ENCODE measurements at places on chromosomes 12 and 14.
A peak's percentile ranks its signal among the peaks of the same experiment; 100 is the strongest.

DNA sequence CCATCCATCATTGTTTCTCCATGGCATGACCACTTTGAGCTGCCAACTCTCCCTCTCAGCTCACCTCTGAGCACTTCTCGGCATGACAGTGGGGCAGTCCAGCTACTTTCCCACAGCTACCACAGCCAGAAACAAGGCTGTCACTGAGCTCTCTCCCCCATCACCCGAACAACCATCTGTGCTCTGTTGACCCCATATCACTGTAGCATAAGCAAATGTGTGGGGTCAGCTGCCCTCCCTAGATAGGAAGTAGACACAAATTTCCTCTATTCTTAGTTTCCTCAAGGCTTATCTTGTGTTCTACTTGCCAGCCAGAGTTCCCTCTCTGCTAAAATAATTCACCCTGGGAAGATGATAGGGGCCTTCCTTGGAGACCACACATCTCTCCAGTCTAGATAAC lies 82.6 kb upstream of the FUT8 start:
- no peaks in the 10 kb centered on the region for H3K36me3 ChIP-seq
- H3K27me3 ChIP-seq: no peaks in the 10 kb centered on the region
- no peak overlapping the region for H3K27ac ChIP-seq
- H3K4me3 ChIP-seq: no peak overlapping the region

DNA sequence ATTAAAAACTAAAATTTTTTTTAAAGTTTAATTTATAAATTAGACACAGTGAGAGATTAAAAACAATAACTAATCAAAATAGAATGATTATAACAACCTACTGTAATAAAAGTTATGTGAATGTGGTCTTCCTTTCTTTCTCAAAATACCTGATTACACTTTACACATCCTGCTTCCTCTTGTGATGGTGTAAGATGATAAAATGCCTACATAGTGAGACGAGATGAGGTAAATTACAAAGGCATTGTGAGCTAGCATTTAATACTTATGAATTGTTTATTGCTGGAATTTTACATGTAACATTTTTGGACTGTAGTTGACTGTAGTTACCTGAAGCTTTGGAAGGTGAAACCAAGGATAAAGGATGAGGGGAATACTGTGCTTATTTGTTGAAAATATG lies 94.2 kb upstream of the CLEC14A start:
- H3K27ac ChIP-seq: no peak overlapping the region
- H3K27me3 ChIP-seq: no peaks in the 10 kb centered on the region
- no peak overlapping the region for H3K4me3 ChIP-seq
- no peaks in the 10 kb centered on the region for H3K36me3 ChIP-seq
- no peaks in the 10 kb centered on the region for H3K4me1 ChIP-seq
- DNase-seq: no peak

DNA sequence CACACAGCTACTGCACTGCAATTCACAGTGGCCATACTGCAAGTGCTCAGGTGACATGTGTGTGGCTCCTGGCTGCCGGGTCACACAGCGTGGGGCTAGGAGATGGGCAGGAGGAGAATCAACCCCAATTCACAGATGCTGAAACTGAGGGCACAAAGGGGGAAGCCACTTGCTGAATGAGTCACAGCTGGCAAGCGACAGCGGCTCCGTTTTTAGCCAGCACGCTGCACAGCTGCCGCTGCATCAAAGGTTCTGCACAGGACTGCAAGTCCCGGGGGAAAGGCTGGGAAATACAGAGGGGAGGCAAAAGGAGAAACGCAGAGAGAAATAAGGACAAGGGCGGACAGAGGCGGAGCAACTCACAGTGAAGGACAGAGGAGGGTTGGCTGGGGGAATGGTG lies 57.9 kb downstream of the KDM2B start:
- H3K36me3 ChIP-seq: peaks cover 3% of the 10 kb centered on the region
- no peak overlapping the region for H3K4me3 ChIP-seq
- H3K27ac ChIP-seq: no peak overlapping the region
- no peak for DNase-seq

GRCh38 chr12:62847709-62848108 lies 87.2 kb downstream of the PPM1H start:
- no peak for DNase-seq
- H3K27ac ChIP-seq: no peak overlapping the region
- peaks cover 7% of the 10 kb centered on the region for H3K4me1 ChIP-seq
- H3K4me3 ChIP-seq: no peak overlapping the region
- no peaks in the 10 kb centered on the region for H3K27me3 ChIP-seq
- H3K36me3 ChIP-seq: no peaks in the 10 kb centered on the region

DNA sequence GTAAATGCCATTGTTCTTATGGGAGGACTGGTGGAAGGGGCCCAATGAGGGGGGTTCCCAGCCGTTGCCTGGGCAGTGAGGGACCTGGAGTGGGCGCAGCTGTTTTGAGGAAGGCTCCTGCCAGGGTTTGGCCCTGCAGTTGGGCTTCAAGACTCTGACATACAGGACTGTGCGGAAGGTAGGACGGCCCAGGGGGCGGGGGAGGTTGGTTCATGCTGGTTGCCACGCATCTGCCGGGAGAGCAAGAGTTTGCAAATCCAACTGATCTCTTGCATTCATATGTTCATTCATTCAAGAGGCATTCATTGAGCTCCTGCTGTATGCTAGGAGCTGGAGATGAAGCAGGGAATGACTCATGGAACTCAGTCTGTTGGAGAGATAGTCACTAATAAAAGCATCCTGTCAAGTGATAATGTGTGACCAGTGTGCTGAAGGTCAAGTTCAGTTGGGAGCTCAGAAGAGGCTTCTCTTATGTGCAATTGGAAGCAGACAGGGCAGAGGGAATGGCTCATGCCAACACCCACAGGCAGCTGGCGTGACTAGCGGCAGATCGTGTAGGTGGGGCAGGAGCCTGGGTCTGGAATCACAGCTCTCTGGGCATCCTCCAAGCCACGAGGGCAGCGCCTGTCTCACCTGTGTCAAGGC lies 7.8 kb downstream of the SH2B3 start:
- peak; percentile 62 for DNase-seq
- peaks cover 44% of the 10 kb centered on the region for H3K4me1 ChIP-seq
- H3K27ac ChIP-seq: peak overlapping the region; percentile 55
- H3K36me3 ChIP-seq: peaks cover 1% of the 10 kb centered on the region
- no peaks in the 10 kb centered on the region for H3K27me3 ChIP-seq
- no peak overlapping the region for H3K4me3 ChIP-seq

DNA sequence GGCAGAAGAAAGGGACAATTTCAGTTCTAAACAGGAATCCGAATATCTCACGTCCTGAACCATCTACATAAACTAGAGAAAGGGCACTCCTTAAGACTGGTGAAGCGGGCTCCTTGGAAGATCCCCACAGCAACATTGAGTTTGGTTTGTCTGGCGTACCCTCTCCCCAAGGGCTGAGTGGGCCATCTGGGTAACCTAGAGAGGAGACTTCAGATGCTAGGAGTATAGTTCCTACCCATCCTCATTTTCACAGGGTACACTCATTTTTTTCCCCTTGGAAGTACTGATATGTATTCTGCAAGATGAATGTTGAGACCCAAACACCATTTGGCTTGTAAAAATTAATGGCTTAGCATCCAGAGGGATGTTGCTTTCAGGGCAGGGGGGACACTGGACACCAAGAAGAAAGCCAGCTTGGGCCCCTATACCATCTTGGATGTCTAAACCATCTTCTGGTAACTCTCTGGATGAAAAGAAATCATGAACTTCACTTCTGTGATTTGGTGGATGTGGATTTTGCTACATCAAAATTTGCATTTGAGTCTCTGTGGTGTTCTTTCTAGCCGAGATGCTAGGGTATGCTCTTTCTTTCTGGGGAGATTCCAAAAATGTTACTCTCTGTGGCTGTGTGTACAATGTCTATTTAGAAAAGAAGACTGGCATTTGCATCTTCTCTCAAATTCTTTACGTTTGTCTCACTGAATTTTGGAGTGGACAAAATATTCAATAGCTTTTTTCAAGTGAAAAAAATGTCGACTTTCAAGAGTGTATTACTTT lies 97.7 kb downstream of the ETV6 start:
- no peak overlapping the region for H3K4me3 ChIP-seq
- peaks cover 2% of the 10 kb centered on the region for H3K4me1 ChIP-seq
- no peak overlapping the region for H3K27ac ChIP-seq
- no peaks in the 10 kb centered on the region for H3K36me3 ChIP-seq
- H3K27me3 ChIP-seq: no peaks in the 10 kb centered on the region

DNA sequence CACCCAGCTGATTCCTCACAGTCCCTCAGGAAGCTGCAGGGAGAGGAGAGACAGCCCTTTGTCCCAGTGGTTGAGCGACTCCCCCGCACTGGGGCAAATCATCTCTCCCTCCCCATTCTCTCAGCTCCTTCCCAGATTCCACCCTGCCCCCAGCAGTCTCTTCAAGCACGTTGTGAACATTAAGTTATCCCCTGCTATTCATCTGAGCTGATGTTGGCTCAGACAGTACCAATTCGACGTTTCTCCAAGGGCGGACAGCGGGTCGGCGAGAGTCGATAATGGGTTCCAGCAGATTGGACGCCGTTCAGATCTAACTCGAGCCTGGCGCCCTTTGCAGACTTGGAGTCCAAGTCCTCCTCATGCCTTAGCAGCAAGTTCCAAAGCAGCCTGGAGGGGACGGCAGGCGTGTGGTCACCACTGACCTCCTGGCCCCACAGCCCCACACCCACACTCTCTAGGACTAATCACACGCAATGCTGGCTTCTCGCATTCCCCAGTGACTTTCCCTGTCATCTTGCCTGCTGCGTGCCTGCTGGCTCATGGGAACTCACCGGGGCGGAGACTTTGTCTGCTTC lies 245.9 kb downstream of the CHST11 start:
- no peak for DNase-seq
- peaks cover 19% of the 10 kb centered on the region for H3K4me1 ChIP-seq
- H3K4me3 ChIP-seq: no peak overlapping the region
- no peaks in the 10 kb centered on the region for H3K36me3 ChIP-seq
- H3K27me3 ChIP-seq: no peaks in the 10 kb centered on the region
- peak overlapping the region; percentile 67 for H3K27ac ChIP-seq

GRCh38 chr12:121264951-121265515 lies 31.5 kb downstream of the CAMKK2 start:
- no peaks in the 10 kb centered on the region for H3K4me1 ChIP-seq
- DNase-seq: no peak
- H3K36me3 ChIP-seq: peaks cover 11% of the 10 kb centered on the region
- H3K27me3 ChIP-seq: no peaks in the 10 kb centered on the region

DNA sequence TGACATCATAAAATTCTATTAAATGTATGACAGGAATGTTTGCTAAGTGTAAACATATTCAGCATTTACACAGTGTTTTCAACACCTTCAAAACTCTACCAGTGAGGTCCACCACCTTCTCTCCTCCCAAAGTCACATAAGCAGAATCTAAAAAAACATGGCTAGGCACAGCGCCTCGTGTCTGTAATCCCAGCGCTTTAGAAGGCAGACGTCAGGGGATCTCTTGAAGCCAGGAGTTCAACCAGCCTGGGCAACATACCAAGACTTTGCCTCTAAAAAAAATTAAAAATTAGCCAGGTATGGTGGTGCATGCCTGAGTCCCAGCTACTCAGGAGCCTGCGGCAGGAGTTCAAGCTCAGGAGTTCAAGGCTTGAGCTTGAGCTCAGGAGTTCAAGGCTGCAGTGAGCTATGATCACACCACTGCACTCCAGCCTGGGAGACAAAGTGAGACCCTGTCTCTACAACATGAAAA lies 30.0 kb downstream of the NUMB start:
- DNase-seq: no peak
- H3K4me1 ChIP-seq: peaks cover 10% of the 10 kb centered on the region
- H3K4me3 ChIP-seq: no peak overlapping the region
- H3K27me3 ChIP-seq: no peaks in the 10 kb centered on the region
- no peaks in the 10 kb centered on the region for H3K36me3 ChIP-seq

DNA sequence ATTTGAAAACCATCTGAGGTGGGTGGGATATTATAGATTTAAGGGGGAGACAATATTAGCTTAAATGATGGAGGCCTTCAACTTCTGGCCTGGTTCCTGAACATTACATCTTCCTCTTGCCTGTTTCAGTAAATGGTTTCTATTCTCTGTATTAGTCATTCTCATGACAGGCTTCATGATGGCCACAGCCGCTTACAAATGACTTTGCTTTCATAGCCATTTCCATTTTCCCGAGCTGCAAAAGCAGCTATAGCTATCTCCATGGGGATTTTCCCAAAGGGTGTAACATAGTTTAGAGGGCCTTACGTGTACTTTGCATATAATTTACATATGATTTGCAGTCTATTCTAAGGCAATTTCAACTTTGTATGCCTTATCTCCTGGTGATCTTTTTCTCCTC lies 121.8 kb downstream of the NRXN3 start:
- no peaks in the 10 kb centered on the region for H3K36me3 ChIP-seq
- no peaks in the 10 kb centered on the region for H3K4me1 ChIP-seq
- no peaks in the 10 kb centered on the region for H3K27me3 ChIP-seq
- DNase-seq: no peak
- H3K4me3 ChIP-seq: no peak overlapping the region
- no peak overlapping the region for H3K27ac ChIP-seq
